Stimulated activated CD4-positive, alpha-beta T cell treated with anti-CD3 and anti-CD28 coated beads, Interleukin-12 subunit alpha, Interleukin-12 subunit beta, amount 100 ng/mL, for 24 hours (primary cell): ENCODE measurements at places on chromosomes 3 and 15.

- DNase-seq, result peak; percentile 15
Measured at GRCh38 chr3:50971487-50971924, 296.8 kb downstream of the DOCK3 start.

DNA sequence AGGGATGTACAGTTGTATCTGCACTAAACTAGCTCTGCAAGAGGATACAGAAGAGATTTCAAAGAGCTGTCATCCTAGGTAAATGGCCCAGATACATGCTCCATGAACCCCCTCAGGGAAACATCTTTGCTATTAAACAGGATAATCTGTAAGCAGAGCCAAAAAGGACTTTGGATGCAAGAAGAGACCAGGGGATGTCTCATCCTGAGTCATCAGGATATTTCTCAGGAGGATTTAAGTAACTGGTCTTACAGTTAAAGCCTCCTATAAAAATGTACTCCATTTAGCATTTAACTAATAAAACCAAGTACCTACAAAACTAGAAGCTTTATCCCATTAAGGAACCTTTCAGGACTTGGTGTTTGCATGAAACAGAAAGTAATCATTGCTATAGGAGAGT, 48.2 kb upstream of the PHLDB2 start:
- no peak for DNase-seq

DNA sequence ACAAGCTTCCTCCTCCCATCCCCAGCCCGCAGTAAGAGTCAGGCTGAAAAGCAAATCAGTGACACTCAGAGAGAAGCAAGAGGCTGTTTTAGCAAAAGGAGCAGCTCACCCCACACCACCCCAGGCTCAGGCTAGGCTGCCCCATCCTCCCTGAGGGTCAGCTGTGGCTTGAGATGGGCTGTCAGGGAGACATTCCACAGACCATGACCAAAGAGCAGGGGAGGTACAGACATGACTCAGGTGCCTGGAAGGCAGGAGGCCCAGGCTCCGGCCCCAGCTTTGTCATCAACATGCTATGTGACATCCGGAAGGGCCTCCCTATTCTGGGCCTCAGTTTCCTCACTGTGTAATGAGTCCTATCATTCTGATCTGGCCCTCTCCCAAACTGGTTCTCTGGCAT, 24.7 kb downstream of the HCN4 start:
- DNase-seq, result no peak

DNA sequence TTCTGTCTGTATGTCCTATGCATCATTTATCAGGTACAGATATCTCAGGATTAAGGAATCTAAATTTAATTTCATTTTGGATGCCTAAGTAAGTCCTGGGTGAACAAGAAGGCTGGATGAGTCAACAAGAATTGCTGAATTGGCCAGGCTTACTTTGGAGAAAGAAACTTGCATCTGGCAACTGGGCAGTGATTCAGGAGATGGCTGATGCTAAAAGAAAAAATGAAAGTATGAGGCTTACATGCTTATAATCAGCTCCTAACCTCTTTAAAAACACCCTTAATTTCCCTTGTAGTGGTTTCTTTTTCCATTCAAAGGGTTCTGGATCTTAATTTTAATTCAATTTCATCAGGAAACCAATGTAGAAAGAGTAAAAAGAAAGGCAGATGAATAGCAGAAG, 228.8 kb upstream of the PEX5L start:
- no peak for DNase-seq

DNA sequence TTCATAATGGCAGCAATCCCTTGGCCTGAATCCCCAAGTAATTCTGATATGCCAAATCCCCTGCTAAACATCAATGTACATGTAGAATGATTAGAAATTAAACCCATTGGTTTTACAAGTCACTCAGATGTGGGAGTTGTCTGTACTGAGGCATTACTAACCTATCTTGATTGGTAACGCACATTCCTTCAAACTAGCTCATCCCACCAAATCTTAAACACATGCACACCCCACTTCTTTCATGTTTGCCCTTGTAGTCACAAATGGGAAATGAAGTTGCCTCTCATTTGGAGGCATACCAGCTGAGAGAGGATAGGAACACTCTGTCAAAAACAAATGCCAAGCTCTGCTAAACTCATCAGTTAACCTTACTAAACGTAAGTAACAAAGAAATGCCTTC, 29.1 kb upstream of the MAN2C1 start:
- DNase-seq, result no peak

DNA sequence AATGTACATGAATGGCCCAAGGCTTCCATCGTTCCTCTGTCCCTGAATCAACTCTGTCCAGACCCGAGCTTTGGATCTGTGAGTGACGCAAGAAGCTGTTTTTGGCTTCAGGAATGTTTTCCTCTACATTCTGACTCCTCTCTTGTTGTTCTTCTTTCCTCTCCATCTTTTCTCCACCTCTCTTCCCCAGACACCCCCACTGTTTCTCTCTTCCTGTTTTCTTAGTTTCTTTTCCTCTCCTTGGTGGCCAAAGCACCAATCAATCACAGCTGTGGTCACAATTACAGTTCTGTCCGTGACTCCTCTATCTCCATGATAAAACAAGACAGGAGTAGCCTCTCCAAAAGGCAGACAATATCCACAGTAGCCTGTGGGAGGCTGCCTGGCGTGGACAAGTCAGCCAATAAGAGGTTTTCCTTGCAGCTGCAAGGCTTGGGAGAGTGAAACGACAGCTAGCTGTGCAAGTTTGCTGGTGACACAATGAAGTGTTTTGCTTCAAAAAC, 4.9 kb upstream of the TMEM212 start:
- no peak for DNase-seq
